ENCODE measurements at places on chromosomes 16 and 17.

- DNase-seq = no peak
Measured at GRCh38 chr17:32558997-32559650, 72.3 kb downstream of the CDK5R1 start.

DNA sequence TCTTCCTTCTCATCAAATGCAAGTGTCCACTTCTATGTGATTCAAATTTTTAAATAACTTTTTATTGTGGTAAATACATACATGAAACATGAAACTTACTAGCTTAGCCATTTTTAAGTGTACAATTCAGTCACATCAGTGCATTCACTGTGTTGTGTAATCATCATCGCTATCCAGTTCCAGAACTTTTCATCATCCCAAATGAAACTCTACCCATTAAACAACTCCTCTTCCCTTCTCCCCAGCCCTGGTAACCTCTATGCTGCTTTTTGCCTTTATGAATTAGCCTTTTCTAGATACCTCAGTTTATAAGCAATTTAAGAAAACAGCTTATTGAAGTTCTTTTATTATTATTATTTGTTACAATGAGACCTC lies 41.1 kb upstream of the IL34 start:
- DNase-seq = no peak

DNA sequence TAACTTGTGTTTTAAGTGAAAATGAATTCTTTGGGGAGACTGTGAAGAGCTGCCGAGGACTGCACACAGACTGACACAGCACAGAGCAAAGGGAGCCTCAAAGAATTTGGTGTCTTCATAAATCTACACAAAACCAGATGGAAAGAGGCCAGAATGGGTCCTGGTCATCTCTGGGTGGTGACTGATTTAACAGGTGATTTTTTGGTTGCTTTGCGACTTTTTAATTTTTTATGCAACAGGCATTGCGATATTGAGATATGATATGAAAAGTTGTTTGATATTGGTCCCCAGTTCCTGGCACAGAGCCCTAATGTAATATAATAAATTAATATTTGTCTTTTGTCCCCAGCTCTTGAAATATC lies 12.6 kb upstream of the EIF1 start:
- no peak for DNase-seq

DNA sequence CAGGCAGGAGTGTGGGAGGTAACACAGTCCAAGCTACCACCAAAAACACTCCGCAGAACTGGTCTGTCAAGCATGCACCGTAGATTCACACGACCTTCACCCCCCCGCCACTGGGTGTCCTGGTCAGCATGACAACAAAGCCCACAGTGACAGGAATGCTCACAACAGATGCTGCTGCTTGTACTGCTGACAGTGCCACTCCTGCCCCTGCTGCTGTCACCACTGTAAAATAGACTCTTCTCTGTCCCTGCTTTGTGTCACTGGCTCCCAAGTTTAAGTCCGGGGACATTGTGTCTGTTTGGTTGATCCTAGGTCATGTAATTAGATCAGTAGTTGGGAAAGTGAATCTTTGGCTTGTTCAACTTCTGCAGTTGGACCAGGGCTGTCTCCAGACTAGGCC lies 7.0 kb upstream of the ODF4 start:
- no peak for DNase-seq

DNA sequence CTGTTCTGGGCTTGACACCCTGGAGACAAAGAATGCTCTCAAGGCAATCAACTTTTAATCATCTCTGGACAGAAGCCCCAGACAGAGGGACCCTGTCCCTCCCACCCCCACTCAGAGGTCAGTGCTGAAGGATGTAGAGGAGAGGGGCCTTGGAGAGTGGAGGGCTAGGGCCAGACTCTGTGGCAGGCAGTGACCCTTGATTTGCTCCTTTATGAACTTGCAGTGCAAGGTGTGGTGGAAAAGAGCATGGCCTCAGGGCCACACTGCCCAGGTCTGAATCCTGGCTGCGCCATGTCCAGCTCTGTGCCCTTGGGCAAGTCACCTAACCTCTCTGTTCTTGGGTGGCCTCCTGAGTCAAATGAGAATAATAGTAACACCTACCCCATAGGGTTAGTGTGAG lies 134.3 kb downstream of the TMEM132E start:
- DNase-seq = no peak
